ENCODE measurements at places on chromosomes 11 and 22.
A peak's percentile ranks its signal among the peaks of the same experiment; 100 is the strongest.

DNA sequence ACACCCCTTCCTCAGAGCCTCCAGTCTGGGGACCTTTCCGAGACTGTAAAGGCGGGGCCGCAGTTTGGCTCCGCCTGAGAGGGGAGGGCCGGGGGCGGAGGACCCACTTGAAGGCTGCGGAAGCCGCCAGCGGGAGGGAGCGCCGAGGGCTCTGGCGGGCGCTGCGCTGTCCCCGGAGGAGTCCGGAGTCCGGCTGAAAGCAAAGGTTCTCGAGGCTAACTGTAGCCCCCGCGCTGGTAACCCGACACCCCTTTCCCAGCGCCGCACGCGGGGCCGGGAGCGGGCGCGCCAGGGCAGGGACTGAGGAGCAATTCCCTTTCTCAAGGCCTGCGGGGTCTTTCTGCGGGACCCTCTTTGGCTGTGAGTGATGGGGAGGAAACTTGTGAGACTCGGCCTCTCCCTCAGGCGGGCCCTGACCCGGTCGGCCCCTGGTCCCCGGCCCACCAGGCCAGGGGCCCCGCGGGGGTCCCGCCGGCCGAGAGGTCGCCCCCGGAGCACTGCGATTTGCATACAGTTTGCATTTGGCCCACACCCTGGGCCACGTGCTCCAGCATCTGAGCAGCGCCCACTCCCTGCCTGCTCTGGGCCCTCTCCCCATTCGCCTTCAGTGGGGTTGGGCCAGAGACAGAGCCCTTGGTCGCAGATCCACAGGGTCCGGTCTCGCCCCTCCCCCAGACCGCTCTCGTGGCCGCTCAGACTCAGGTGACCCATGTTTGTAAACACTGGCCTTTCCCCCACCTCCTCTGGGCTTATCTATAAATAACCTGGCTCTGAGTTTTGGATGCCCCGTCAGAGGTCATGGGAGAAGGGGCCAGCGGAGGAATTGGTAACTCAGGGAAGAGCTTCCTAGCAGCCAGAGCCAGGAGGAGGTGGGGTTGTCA is 519 bp upstream of the ART5 start:
- peak; percentile 66 for DNase-seq

GRCh38 chr11:9862981-9863380 is 199.1 kb downstream of the SWAP70 start:
- no peak for DNase-seq

DNA sequence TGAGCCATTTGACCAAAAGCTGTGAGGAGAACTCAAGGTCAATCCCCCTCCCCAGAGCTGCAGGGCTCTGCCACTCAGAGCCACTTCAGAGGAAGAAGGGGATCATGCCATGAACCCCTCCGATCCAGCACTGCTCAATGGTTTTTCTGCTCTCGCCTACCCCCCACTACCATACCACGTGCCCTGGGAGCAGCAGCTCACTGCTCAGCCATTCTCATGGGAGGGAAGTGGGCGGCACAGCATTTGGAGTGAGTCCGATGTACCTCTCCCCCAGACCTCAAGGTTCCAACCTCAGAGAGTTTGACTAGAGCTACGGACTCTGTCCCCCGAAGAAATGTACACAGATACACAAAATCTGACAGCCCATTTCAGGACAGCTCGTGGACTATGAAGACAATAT is 34.5 kb downstream of the AP1B1 start:
- no peak for DNase-seq

- no peak for DNase-seq
Observed at GRCh38 chr22:33722816-33723215, 197.5 kb downstream of the LARGE1 start.

- DNase-seq = peak; percentile 65
Observed at GRCh38 chr22:39316440-39317083, 2.9 kb downstream of the RPL3 start.

- DNase-seq = no peak
Observed at GRCh38 chr11:133386262-133386661, 146.0 kb downstream of the OPCML start.

DNA sequence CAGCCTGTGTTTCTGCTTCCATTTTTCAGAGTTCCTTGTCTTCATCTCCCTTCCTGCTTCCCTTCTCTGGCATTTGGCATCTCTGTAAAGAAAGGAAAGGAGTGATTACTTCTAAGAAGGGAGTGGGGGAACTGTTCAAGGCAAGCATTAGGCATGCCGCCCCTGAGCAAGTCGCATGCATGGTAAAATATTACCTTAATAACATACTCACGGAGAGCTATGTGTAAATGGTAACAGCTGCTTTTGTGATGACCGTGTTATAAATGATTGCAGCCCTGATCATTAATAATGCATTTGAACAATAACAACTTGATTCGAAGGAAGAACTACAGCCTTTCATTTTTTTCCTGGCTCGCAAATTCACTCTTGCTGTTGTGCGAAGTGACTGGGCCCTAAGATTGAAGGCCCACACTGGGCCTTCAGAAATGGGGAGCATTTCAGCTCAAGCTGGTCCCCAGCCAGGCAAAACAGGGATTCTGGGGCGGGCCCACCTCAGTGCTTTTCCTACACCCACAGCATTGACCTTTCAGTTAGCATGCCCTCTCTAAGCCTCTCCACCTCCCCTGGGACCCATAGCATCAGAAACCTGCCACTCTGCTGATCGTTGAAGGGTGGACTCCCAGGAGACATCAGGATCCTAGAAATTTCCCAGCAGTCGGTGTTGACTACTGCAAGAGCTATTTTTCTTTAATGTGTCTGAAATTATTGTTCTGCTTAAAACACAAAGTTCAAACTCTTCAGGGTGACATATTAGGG is 263.0 kb upstream of the CADM1 start:
- no peak for DNase-seq

DNA sequence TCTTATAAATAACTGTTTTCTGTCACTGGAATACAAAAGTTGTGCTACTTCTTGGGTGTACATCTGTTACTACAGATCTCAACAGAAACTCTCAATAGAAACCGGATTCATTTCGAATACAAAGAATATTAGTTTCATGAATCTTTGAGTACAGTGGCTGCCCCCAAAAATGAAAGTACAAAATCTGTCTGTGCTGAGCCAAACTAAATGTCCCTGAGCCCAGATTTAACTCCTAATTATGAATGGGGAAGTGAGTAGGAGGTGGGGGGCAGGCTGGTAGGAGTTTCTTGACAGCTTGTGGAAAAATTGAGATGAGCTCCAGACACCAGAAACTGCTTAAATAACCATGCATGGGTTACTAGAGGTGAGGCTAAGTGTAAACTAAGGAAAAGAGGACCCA is 41.6 kb downstream of the PITPNB start:
- no peak for DNase-seq

- DNase-seq = no peak
Observed at GRCh38 chr11:84211896-84212295, 925.7 kb upstream of the CCDC90B start.

GRCh38 chr11:19770277-19770676 is 57.6 kb downstream of the NAV2 start:
- DNase-seq = no peak

DNA sequence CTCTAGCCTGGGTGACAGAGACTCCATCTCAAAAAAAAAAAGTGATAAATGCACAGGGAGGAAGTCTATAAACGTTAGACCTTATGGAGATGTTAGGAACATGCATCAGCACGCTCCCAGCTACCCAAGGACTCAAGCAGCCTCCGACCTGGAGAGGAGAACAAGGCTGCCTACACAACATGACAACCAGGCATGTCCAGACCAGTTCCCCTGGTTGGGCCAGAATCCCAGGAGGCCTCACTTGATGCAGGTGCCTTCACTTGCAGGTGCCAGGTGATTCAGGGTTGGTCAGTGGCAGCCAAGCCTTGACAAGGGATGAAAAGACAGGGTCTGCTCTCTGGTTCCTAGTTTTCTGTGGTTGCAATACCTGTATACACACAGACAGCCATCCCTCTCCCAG is 5.9 kb downstream of the RANGAP1 start:
- DNase-seq = no peak

DNA sequence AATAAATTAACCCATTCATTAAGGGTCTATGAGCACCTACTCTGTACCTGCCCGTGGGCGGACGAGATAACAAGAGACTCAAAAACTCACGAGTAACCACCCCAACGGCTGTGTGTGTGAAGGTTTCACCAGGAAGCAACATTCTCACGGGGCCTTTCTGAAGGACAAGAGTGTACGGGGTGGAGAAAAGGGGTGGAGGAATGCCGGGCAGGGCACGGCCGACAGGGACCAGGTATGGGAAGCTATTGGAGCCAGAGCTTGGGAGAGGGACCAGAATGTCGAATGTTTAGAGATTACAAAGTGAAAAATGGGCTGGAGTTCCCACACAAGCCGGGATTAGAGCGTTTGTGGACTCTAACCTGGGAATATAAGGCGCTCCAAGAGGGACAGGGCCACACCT is 1.6 kb downstream of the KMT5B start:
- DNase-seq = no peak

- DNase-seq = no peak
Observed at GRCh38 chr11:132409573-132410355, 1039.3 kb downstream of the NTM start.

GRCh38 chr22:22666307-22667091 is 22.1 kb downstream of the GGTLC2 start:
- DNase-seq = no peak

DNA sequence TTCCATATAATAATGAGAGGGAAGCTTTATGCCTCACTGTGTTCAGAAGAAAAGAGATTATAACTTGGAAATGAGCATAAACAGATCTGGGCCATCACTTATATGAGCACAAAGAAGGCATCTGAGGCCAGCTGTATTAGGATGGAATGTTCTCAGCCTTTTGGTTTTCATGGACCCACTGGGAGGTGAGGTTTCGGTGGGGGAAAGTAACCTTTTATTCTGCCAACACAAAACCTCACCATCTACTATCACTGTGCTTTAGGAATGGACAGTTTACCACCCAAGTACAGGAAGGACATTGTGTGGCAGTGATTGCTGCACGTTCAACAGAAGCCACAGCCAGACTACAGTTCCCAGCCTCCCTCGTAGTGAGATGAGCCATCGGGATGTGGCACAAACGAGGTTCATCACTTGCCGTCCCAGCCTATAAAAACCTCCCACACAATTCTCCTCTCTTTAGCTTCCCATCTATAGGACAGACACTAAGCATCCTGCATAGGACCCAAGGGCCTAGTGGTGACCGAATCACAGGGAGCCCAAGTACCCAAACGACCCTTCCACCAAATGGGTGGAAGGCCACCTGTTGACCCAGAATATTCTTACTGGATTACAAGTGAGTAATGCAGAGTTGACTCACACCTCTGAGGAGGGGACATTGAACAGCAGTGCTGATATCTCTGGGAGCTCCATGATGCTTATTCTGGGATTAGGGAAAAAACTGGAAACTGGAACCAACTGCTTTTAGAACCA is 121.5 kb upstream of the RAG2 start:
- no peak for DNase-seq

DNA sequence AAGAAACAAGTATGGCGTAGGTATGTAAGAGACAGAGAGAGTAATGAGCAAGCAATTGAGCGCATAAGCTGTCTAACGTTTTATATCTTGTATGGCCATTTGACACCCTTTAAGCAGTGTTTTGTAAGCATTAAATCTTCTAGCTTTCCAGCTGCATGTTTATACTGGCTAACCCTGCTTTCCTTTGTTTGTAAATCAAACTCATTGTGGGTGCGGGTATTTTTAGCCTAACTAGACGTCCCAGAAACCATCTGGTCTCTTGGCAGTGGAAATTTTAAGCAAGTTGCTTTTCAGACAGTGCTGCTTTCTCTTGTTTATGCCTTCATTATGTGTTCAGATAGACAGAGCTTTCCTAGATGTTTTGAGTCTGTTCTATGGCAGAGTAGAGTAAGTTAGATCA is 73.5 kb downstream of the RNF169 start:
- DNase-seq = no peak
